ENCODE measurements at places on chromosomes 1 and 21.

- DNase-seq = no peak
These were observed 20.1 kb downstream of the SH2D2A start for GRCh38 chr1:156796340-156797097.

DNA sequence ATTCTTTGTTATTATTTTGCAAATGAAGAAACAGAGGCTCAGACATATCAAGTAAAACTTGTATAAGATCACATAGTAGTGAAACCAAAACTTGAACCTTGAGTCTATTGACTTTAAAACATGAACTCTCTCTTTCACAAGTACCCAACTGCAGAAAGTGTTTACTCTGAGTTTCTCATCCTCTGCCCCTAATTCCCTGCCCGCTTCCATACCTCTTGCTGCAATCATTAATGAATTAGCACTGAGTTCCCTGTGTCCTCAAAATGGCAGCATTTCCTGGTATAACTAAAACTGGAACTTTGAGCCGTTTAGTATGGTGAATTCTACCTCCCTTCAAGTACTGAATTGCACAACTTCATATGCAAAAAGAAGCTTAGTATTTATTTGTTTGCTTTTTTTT is 147.7 kb upstream of the DNAH14 start:
- no peak for DNase-seq

DNA sequence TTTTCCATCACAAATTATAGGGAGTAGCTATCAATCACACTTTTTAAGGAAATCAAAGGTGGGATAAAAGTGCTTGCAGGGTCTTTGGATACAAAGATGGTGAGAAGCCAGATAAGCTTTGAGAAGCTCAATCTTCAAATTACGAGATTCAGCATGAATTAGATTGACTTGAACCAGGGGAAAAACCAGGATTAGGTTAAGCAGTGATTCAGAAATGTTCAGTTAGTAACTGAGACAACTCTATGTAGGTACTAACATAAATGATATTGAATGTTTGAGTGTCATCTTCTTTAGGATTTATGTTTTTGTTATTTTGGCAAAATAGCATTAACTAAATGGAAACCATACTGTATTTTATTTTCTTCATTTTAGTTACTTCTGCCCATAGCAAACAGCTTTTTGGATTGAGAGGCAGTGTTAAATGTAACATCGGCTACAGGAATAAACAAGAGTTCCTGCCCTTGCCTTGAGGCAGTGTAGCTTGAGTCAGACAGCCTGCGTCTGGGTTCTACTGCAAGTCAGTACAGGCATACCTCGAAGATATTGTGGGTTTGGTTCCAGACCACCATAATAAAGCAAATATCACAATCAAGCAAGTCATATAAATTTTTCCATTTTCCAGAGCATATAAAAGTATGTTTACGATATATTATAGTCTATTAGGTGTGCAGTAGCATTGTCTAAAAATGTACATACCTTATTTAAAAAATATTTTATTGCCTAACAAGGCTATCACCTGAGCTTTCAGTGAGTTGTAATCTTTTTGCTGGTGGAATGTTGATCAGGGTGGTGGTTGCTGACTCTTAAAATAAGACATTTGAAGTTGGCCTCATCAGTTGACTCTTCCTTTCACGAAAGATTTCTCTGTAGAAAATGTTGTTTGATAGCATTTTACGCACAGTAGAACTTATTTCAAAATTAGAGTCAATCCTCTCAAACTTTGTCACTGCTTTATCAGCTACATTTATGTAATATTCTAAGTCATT is 36.9 kb upstream of the BACH1 start:
- DNase-seq = no peak

GRCh38 chr1:186768906-186769305 is 59.8 kb upstream of the PLA2G4A start:
- DNase-seq = no peak

GRCh38 chr1:223732993-223733798 is 20.9 kb downstream of the CAPN2 start:
- peak; percentile 62 for DNase-seq

- DNase-seq = no peak
These were observed 8.9 kb upstream of the LCE5A start for GRCh38 chr1:152501704-152502103.

DNA sequence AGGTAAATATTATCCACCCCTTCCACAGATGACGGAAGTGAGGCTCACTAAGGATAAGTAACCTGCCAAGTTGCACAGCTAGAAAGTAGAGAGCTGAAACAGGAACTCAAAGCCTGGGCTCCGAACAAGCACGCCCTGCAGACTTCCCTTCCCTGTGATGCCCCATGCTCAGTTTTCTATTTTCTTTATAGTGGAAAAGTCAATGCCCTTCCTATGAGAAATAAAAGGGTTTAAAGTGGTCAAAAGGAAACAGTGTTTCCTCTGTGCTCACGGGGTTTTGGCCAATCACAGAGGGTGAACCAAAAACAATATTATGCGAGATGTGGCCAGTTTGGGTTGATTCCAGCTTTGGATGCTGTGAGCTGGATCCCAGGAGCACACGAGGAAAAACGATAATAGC is 44.5 kb downstream of the DDR2 start:
- DNase-seq = no peak

DNA sequence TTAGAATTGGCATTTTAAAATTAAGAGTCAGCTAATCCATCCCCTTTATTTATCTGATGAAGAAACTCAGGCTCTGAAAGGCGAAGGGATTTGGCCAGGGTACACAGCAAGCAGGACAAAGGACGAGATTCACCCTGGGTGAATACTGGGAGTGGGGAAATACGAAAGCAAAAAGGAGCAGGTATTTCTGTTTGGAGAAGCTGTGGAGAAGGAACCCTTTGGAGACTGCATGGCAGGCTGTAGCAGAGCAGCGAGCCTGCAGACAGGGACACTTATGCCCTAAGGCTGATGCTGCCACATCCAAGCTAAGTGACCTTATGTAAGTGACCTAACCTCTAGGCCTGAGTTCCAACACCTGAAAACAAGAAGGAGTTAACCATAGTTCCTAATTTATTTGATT is 207.2 kb upstream of the C1orf87 start:
- no peak for DNase-seq

All from thyroid gland (tissue), 4 donors.